ENCODE measurements at places on chromosomes 16 and 17.
A peak's percentile ranks its signal among the peaks of the same experiment; 100 is the strongest.

GRCh38 chr17:7781429-7781828, 52.6 kb upstream of the KDM6B start:
- no peak for DNase-seq

DNA sequence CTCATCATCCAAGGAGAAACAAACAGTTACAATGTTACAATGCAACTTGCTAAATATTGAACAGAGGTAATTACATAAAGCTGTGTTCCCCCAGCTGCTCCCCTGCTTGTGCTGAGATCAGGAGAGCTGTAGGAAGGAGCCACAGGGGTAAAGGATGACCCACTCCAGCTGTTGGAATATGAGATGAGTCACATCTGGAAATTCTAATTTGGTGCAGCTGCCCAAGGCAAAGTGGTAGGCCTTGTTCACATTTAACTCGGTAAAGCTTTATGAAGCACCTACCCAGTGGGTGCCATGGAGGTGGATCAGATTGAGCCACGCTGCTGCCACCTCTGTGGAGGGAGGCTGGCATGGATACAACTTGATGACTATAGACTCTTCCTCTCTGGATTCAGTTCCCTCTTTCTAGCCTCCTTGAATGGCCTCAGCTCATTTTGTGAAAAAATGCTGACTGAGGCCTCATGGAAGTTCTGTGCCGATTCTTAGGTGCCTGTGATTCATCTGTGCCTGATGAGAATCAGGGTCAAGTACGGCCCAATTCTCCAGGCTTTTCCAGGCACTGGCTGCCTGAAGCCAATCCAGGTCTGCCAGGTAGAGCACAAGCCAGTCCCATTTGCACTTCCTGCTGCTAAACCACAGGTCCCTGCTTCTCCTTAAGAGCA, 7.4 kb downstream of the ZNF689 start:
- no peak for DNase-seq

- no peak for DNase-seq
Observed at GRCh38 chr17:48471817-48472410, 41.9 kb upstream of the SKAP1 start.

- no peak for DNase-seq
Observed at GRCh38 chr17:70564006-70564620, 394.8 kb downstream of the KCNJ2 start.

GRCh38 chr17:7563115-7563869, 1.6 kb downstream of the SENP3 start:
- DNase-seq: no peak

GRCh38 chr17:57739402-57740234, 5.5 kb downstream of the CCDC182 start:
- no peak for DNase-seq

- DNase-seq: peak; percentile 53
Observed at GRCh38 chr16:31215287-31216162, 1.4 kb downstream of the PYDC1 start.

GRCh38 chr17:69333561-69333960, 6.6 kb upstream of the ABCA5 start:
- no peak for DNase-seq

DNA sequence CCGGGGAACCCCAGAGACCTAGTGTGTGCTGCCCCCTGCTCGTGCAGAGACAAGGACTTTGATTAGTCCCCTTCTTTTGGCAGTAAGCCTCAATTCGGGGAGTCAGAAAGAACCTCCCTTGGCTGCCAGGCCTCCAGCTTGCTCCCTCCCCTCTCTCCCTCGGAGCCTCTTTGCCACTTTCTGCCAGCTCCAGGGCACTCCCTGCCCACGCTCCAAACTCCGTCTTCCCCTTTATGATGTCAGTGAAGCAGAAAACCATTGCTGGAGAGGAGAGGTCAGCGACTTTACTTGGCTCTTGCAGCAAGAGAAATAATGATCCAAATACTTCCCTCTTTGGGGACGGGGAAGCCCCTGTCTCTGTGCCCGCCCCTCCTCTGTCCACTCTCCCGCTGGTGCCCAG, 28.1 kb downstream of the TTYH2 start:
- DNase-seq: peak; percentile 54

DNA sequence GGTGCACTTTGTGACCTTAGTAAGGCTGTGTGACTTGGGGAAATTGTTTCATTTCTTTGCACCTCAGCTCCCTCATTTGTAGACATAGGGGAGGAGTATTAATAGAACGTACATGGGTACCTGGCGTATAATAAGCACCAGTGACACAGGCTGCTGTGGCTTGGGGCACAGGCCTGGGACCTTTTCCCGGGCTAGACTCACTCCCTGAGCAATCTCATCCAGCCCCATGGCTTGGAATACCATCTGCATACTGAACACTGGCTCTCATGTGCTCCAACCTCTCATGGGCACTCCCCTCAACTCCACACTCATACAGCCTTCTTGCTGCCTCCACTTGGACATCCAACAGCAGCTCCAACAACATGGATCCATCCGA, 41.0 kb upstream of the MRPS23 start:
- DNase-seq: no peak

GRCh38 chr16:76118344-76118743, 158.9 kb upstream of the CNTNAP4 start:
- DNase-seq: no peak

Measured in femur (tissue), 1 donor.